Panc1 (cell line): ENCODE measurements at places on chromosomes 7 and 10. TPM values are rescaled to one million over a fixed set of nuclear protein-coding genes. Genes with fewer than 3 reads are reported as not detected.

The MACC1 gene
- 0.08 TPM for total RNA-seq

- DNase-seq = no peak
These were observed 30.4 kb upstream of the RNF32 start for GRCh38 chr7:156610130-156610529.

The GPRIN2 gene
- 12.9 TPM for total RNA-seq

The MSMB gene
- total RNA-seq = not detected

The ZNF488 gene
- total RNA-seq = 11.8 TPM

The VAX1 gene
- total RNA-seq = 4.6 TPM

GRCh38 chr10:98446151-98446660 lies 529 bp downstream of the HPS1 start:
- DNase-seq = no peak

GRCh38 chr7:155798673-155799439 lies 13.4 kb downstream of the SHH start:
- no peak for DNase-seq

DNA sequence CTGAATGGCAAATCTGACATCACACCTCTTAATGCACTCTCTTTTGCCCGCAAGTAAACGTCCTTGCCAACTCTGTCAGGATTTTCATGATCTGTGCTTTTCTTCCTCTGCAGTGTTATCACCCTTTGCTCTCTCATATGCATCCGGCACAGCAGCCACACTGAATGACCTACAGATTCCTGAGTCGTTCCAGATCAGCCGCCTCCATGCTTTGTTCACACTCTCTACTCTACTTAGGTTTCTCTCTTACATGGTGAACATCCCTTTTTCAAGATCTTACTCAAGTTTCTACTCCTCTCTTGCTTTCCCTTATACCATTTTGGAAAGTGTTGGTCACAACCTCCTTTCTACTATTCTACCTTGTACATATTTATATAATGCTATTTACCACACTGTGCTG lies 127.7 kb upstream of the AOAH start:
- DNase-seq = no peak

- DNase-seq = no peak
These were observed 182.0 kb downstream of the KCNMA1 start for GRCh38 chr10:77455561-77455960.

The TAS2R41 gene
- total RNA-seq = not detected

The BHLHA15 gene
- total RNA-seq = 0.26 TPM

DNA sequence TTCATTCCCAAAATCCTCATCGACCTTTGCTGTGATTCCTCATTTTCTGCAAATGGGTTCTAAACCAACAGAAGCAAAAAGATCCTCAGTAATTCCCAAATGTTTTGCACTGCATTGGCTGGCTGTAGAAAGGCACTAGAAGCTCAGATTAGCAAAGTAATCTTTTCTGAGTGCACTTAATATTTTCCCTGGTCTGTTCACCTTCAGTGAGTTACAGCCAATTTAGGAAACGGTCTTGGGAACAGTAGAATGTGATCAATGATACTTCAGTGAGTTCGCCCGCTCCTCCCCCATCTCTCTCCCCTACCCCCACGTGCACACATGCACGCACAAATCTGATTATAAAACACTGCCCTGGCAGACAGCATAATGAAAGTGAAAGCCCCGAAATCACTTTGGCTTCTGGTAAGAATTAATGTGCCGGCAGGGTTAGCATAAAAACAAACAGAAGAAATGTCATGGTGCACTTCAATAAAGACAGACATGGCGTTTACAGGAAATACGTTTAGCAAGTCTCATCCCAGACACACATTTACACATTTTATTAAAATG lies 201.3 kb upstream of the CDCA7L start:
- no peak for DNase-seq
